Gastroesophageal sphincter (tissue), 4 donors: ENCODE measurements at places on chromosomes 16 and 17. TPM values are rescaled to one million over a fixed set of nuclear protein-coding genes. Genes with fewer than 3 reads are reported as not detected.

The APOBR gene
- total RNA-seq = 1.2 TPM

The MYH13 gene
- total RNA-seq = not detected

The NUP93 gene
- total RNA-seq = 37.6 TPM

The ZPBP2 gene
- not detected for total RNA-seq

The CENPV gene
- total RNA-seq = 16.4 TPM

The DHODH gene
- total RNA-seq = 5.4 TPM

The GINS2 gene
- 1.4 TPM for total RNA-seq

The DOC2A gene
- total RNA-seq = 0.77 TPM

The P2RX1 gene
- 2.3 TPM for total RNA-seq

The HOXB7 gene
- 8.9 TPM for total RNA-seq

The SLC9A5 gene
- total RNA-seq = 0.13 TPM

The KRT40 gene
- total RNA-seq = not detected

The AURKB gene
- 4.2 TPM for total RNA-seq

The SYNGR3 gene
- 3.1 TPM for total RNA-seq

The GFAP gene
- total RNA-seq = not detected

The HES7 gene
- 0.89 TPM for total RNA-seq

The NDRG4 gene
- 8.0 TPM for total RNA-seq

The GP1BA gene
- not detected for total RNA-seq

The FZD2 gene
- total RNA-seq = 2.7 TPM

The MLKL gene
- total RNA-seq = 14.7 TPM

The RNF43 gene
- 0.79 TPM for total RNA-seq

The SLC4A1 gene
- total RNA-seq = 0.54 TPM

The CES3 gene
- total RNA-seq = not detected

The GDPD1 gene
- 6.2 TPM for total RNA-seq

The ZG16 gene
- not detected for total RNA-seq

The TK1 gene
- 14.3 TPM for total RNA-seq

The CA10 gene
- not detected for total RNA-seq

The MT1F gene
- total RNA-seq = 1.7 TPM
